ENCODE measurements at places on chromosomes 3 and 15.

DNA sequence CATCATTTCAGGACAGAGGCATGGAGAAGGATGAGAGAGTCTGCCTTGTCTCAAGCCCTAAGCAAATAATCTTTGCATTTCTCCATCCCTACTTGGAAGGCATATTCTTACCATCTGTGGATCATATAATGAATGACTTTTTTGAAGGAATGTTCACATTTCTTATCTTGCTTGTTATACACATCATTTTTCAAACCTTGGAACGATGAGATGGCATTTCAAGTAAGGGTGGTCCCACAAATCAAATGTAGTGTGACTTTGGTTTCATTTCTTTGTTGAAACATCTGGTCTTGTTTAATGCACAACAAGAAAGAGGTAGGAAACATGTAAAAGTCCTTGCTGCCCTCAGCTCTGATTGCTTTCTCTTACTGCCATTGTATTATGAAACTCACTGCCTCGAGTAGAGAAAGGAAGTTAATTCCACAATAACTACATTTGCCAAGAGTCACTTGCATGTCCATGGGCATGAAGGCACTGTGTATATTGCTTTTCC, 32.1 kb downstream of the RBMS3 start:
- DNase-seq: no peak

GRCh38 chr3:30649572-30650318, 43.3 kb downstream of the TGFBR2 start:
- DNase-seq: no peak

DNA sequence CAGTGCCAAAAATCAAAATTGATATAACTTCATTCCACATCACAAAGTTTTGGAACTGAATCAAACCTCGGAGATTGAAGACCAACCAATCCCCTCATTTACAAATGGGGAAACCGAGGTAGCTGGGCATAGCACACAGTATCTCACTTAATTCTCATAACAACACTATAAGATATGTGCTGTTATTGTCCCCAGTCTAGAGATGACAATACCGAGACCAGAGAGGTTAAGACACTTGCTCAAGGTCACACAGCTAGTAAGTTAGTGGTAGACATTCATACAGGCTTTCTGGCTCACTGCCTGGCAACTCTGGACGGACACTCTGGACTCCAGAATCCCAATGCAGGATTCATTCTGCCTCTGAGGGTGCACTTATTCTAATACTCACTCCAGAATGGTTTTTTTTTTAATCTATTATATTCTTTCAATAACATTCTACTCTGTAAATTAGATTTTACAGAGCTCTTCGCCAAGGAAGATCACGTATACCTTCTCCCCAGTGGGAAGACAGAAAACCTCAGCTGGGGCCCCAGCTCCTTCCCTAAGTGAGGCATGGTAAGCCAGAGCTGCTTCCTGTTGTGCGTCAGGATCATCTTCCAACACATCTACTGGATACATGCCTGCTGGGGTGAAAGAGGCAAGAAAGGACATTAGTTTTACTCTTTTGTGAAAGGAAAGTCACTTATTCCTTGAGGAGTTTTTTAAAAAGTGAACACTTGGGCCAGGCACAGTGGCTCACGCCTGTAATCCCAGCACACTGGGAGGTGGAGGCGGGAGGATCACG, 128.4 kb upstream of the IGF1R start:
- DNase-seq: no peak

- no peak for DNase-seq
These were observed 321.8 kb downstream of the FEZF2 start for GRCh38 chr3:62051506-62051905.

DNA sequence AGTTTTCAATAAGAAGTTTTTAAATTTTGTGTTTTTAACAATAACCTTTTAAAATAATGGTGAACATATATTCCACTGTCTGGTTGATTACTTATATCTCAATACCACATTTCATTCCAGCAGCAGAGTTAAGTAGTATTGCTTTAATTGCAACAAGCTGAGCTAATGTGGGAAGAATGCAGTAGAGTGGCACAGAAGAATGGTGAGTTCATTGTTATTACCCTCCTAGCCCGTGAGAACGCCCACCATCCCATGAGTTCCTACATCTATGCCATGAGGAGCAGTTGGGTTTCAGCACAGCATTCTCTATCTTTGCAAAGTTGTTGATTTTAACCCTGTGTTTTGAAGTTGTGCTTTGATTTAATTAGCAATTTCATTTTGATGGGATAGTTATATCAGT, 17.8 kb upstream of the NR2E3 start:
- no peak for DNase-seq

DNA sequence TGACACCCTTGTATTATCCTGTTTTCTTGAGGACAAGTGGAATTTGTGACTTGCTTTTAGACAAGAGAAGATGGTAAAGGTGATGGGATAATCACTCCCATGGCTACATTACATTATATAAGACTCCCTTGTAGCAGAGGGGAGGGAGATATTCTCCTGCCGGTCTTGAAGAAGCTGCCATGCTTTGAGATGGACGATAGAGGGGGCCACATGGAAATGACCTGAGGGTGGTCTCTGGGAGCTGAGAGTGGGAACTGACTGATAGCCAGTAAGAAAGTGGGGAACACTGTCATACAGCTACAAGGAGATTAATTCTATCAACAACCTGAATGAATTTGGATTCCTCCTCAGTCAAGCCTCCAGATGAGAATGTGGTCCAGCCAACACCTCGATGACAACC, 540.1 kb downstream of the NTRK3 start:
- no peak for DNase-seq

Data from activated effector memory CD4-positive, alpha-beta T cell treated with Interleukin-2 at 50 U/mL for 16 hours (primary cell).